ENCODE measurements at places on chromosomes 16 and 17. TPM values are rescaled to one million over a fixed set of nuclear protein-coding genes. Genes with fewer than 3 reads are reported as not detected.

- no peak overlapping the region for H3K27ac ChIP-seq
- no peaks in the 10 kb centered on the region for H3K36me3 ChIP-seq
Measured at GRCh38 chr17:78269955-78270381, 38.5 kb downstream of the TMEM235 start.

- H3K4me1 ChIP-seq, result peaks cover 14% of the 10 kb centered on the region
- no peak overlapping the region for H3K4me3 ChIP-seq
- DNase-seq, result no peak
- H3K27me3 ChIP-seq, result no peaks in the 10 kb centered on the region
- H3K36me3 ChIP-seq, result no peaks in the 10 kb centered on the region
- no peak overlapping the region for H3K27ac ChIP-seq
Measured at GRCh38 chr17:68437979-68438822, 19.1 kb downstream of the WIPI1 start.

NPB gene
- total RNA-seq, result 1.2 TPM

DNA sequence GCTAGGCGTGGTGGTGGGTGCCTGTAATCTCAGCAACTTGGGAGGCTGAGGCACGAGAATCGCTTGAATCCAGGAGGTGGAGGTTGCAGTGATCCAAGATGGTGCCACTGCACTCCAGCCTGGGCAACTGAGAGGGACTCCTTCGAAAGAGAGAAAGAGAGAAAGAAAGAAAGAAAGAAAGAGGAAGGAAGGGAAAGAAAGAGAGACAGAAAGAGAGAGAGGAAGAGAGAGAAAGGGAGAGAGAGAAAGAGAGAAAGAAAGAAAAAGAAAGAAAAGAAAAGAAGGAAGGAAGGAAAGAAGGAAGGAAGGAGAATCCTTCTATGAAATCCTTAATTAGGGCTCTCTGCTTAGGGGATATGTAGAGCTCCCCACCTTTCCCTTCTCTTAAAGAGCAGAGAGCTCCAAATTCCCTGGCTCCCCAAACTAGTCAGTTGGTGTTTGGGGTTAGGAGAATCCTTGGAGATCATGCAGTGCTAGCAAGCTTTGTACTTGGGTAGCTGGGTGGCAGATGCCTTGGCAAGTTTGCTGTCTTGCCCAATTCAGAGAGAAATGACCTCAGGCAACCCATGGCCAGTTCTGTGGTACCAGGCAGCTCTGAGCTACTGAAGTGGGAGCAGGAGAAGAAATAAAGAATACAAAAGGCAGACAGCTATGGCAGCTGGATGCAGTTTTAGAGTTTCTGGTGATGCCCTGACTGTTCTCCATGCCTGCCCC, 8.9 kb upstream of the HOXB13 start:
- no peaks in the 10 kb centered on the region for H3K4me1 ChIP-seq
- H3K27ac ChIP-seq, result no peak overlapping the region
- H3K36me3 ChIP-seq, result no peaks in the 10 kb centered on the region
- peaks cover 44% of the 10 kb centered on the region for H3K27me3 ChIP-seq
- no peak for DNase-seq

- H3K4me3 ChIP-seq, result peak overlapping the region; percentile 83
- H3K4me1 ChIP-seq, result peaks cover 52% of the 10 kb centered on the region
- H3K36me3 ChIP-seq, result peaks cover 17% of the 10 kb centered on the region
- no peaks in the 10 kb centered on the region for H3K27me3 ChIP-seq
- DNase-seq, result peak; percentile 64
- peak overlapping the region; percentile 85 for H3K27ac ChIP-seq
Measured at GRCh38 chr17:78168903-78169793, 767 bp downstream of the SYNGR2 start.

- 0 out of 2 replicates have a peak, but pooled peaks cover 6% of the 10 kb centered on the region for H3K36me3 ChIP-seq
- H3K4me3 ChIP-seq, result no peak overlapping the region
- H3K27me3 ChIP-seq, result no peaks in the 10 kb centered on the region
- H3K4me1 ChIP-seq, result no peaks in the 10 kb centered on the region
- no peak for DNase-seq
- H3K27ac ChIP-seq, result no peak overlapping the region
Measured at GRCh38 chr17:72879877-72880276, 212.6 kb downstream of the SLC39A11 start.

PROCA1 gene
- total RNA-seq, result 0.96 TPM

GRCh38 chr16:10812312-10813098, 6.1 kb downstream of the TVP23A start:
- no peak for DNase-seq
- H3K27me3 ChIP-seq, result no peaks in the 10 kb centered on the region
- H3K36me3 ChIP-seq, result no peaks in the 10 kb centered on the region
- no peak overlapping the region for H3K27ac ChIP-seq
- no peaks in the 10 kb centered on the region for H3K4me1 ChIP-seq
- no peak overlapping the region for H3K4me3 ChIP-seq

DNA sequence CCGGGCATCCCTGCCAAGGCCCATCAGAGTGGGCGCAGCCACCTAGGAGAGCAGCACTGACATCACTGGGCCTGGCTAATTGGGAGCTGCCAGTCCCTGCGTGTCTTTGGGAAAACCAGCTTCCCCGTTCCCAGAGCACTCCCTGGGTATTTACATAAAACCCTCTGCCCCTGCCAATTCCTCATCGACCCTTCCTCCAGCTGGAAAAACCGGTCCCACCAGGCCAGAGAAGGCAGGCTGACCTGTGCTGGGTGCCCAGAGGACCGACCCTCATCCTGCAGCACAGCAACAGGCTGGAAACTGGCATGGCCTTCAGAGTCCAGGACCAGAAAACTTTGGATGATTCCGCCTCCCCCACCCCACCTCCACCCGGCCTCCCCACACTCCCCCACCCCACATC, 8.2 kb upstream of the FOXN1 start:
- H3K4me3 ChIP-seq, result no peak overlapping the region
- H3K27ac ChIP-seq, result no peak overlapping the region
- no peaks in the 10 kb centered on the region for H3K27me3 ChIP-seq
- no peaks in the 10 kb centered on the region for H3K4me1 ChIP-seq

- no peak overlapping the region for H3K27ac ChIP-seq
- H3K4me3 ChIP-seq, result no peak overlapping the region
- no peaks in the 10 kb centered on the region for H3K27me3 ChIP-seq
- H3K36me3 ChIP-seq, result no peaks in the 10 kb centered on the region
Measured at GRCh38 chr17:27565874-27566670, 64.9 kb upstream of the LGALS9 start.

GRCh38 chr16:46746821-46747776, 1.0 kb downstream of the MYLK3 start:
- no peaks in the 10 kb centered on the region for H3K36me3 ChIP-seq
- H3K4me3 ChIP-seq, result no peak overlapping the region
- no peak for DNase-seq
- no peak overlapping the region for H3K27ac ChIP-seq
